ENCODE measurements at places on chromosomes 5 and 9.

DNA sequence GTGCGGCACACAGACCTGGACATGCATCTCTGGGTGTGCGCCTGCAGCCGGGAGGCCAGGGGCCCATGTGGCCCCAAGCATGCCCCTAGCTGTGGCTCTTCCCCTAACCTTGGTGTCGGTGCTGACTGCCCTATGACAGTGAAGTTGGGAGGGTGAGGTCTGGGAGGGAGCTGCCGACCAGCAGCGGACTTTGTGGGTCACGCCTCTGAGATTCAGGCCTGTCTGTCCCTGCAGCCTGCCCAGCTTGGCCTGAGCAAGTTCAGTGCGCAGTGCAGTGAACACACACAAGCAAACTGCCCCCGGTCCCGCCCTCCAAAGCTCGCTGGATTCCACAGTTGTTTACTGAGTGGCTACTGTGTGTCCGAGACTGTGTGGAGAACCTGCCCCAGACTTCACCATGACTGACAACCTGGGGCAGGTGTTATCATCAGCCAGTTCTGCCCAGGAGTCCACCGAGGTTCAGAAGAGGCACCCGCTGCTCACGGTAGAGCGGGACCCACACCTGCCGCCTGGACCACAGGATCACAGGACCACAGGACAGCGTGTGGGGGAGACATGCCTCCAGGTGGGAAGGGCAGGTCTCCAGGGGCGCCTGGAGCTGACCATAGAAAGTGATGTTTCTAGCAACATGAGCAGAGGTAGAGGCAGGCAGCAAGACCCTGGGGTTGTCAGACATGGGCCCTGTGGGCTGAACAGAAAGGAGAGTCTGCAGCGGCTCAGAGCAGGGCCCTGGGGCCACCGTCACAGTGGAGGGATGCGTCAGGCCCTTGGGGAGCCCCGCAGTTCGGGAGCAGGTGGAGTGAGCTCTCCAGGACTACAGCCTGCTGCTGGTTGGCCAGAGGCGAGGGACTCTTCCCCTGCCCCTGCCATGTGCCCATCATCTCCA is 105.1 kb downstream of the PHF2 start:
- DNase-seq = no peak

GRCh38 chr9:83322438-83322837 is 215.8 kb downstream of the FRMD3 start:
- no peak for DNase-seq

DNA sequence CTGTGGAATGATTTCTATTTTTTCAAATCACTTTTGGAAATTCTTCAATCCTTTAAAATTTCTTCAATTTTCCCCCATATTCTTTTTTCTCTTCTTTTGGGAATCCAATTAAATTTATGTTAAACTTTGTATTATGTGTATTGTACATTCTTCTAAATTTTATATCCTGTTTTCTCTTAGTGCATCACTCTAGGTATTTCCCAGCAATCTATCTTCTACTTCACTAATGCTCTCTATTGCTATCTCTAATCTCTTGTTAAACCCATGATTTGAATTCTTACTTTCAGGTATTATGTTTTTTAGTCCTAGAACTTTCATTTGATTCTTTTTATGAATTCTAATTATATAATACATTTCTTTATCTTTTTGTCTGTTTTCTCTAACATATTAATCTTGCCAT is 23.4 kb upstream of the SLC24A2 start:
- DNase-seq = no peak

DNA sequence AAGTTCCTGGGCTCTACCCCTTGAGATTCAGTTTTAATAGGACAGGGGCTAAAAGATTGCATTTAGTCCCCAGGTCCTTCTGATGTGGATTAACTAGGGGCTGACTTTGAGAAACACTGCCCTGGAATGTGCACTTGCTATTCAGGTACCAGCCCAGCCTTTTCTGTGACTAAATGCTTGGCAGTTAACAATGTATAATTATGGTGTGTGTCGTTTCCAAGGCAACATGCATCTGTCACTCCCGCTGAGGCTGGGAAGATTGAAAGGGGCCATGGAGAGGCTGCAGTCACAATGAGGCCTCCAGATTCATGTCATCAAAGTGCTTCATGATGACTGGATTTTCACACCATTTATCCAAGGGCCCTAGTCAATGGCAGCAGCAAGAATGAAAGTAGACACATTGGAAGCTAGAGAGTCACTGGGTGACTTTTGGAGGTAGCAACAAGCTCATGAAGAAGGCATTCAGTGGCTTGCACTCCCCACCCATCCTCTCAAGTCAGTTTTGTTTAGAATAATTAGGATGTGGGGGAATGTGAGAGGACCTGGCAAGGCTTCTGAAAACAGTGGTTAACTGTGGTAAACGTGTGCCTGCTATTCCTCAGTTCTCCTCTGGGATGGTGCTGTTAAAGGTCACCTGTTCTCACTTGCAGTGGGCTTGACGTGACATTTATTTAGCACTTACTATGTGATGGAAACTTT is 28.3 kb downstream of the RAI14 start:
- DNase-seq = no peak

GRCh38 chr5:113487781-113488644 is at the start of gene MCC:
Gene MCC (minus strand): TSS chr5:113488453.
- no peak for DNase-seq

- DNase-seq = no peak
Observed at GRCh38 chr5:66892716-66893115, 296.5 kb downstream of the MAST4 start.

DNA sequence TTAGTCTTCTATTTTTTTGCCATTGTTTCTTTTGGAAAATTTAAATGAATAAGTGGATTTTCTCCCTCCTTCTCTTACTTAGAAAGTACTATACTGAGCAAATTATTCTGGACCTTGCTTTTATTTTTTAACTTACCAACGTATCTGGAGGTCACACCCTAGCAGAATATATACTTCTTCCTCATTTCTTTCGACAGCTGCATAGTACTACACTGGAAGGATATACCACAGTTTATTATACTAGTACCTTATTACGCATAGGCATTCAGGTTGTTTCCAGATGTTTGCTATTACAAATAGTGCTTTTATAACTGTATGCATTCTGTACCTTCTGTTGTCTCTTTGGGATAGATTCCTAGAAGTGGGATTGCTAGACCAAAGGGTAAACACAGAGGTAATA is 16.7 kb downstream of the RC3H2 start:
- no peak for DNase-seq

- no peak for DNase-seq
Observed at GRCh38 chr5:141634720-141635119, 1.9 kb downstream of the HDAC3 start.

- DNase-seq = no peak
Observed at GRCh38 chr5:64213531-64213930, 47.9 kb downstream of the RNF180 start.

- no peak for DNase-seq
Observed at GRCh38 chr9:91428436-91428835, 4.8 kb upstream of the NFIL3 start.

DNA sequence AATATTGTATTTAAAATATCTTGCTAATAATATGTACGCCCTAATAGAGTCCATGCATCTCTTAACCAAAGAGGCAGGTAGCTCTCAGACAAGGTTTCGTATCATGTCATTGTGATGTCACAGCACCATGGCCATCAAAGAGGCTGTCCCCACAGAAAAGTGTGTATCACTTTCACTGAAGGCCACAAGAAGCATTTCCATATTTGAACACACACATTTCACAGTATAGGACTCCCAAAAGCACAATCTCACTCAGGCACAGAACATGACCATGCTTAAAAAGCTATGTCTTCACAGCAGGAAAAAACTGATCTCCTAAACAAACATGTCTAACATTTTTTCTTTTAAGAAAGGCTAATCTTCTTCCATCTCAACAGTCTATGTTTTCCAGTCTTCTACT is 133.8 kb downstream of the DENND1A start:
- DNase-seq = no peak

DNA sequence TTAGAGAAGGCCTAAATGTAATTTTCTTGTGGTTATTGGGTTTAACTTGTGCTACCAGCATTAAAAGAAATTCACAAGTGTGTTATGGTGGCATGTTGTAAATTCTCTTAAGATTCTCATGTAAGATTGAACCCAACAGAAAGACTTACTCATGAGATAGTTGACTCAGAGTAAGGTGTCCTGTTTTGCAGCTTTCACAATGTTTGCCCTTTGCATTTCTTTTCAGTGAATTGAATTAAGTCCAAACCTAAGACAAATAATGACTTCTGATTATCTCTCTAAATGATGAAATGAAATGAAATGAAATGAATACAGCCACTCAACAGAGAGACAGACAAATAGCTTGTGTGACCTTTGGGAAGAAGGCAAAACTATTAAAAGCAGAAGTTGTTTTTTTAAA is 1696.9 kb upstream of the WWC1 start:
- DNase-seq = no peak

- no peak for DNase-seq
Observed at GRCh38 chr9:101923451-101923850, 185.0 kb upstream of the GRIN3A start.

GRCh38 chr9:10032166-10032565 is 580.6 kb downstream of the PTPRD start:
- no peak for DNase-seq

GRCh38 chr9:81103597-81104471 is 585.5 kb downstream of the TLE1 start:
- DNase-seq = no peak

DNA sequence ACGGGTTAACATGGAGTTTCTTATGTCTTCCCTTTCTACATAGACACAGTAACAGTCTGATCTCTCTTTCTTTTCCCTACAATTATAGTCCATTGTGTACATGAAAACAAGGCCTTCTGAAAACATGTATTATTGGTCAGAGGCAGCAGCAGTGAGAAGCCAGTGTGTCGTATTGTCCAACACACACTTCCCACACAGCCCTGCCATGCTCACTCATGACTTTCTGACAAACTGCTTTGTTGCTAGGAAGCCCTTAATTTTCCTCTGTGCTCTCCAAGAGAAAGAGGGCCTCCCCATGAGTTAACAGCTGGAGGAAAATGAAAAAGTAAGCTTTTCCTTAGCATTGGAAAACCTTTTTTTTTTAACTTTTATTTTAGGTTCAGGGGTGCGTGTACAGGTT is 56.4 kb upstream of the N4BP3 start:
- DNase-seq = no peak

- DNase-seq = no peak
Observed at GRCh38 chr5:8462565-8462964, 593.6 kb downstream of the MTRR start.

DNA sequence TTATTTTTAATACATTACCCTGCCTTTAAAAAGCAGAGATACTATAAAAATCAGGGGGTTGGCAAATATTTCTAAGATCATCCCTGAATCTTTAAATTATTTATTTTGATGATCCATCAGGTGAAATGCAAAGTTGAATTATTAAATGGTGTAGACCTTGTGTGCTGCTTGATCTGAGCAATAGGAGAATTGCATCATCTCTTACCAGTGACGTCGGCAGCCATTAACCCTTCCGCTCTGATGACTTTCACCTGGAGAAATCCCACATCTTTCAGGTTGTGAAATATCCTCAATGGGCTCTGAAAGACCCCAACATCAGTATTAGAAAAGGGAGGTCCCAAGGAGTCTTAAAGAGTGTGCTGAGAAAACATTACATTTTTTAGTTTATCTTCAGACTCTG is 270.2 kb downstream of the SLF1 start:
- DNase-seq = no peak

DNA sequence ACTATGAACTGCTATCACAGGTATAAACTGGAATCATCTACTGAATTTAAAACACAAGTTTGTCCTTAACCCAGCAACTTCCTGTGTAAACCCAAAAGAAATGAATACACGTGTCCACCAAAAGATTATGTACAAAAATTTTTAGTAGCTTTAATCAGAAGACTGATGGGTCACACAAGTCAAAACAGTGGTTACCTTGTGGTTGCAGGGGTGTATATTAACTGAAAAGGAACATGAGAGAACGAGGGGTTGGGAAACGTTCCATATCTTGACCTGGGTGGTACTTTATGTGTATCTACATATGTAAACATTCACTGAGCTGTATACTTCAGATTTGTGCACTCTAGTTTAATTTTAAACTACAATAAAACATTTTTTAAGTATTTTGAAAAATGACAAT is 18.6 kb downstream of the ZDHHC21 start:
- DNase-seq = no peak

DNA sequence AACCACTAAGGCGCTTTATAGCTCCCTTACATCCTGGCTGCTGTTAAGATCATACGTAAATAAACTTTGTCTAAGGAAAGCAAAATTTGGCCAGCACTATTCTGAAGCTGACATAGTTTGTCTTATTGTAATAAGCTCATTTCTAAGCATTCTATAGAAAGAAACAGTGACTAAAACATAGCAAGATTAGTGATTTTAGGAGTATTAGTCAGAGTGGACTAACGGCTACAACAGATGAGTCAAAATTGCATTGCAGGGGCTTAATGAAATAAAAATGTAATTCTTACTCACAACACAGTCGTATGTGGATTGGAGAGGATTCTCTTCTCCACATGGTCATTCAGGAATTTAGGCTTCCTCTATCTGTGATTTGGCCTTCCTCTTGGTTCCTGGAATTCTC is 347.6 kb downstream of the GADD45G start:
- no peak for DNase-seq

GRCh38 chr5:88702332-88702731 is 180.7 kb downstream of the MEF2C start:
- DNase-seq = no peak

DNA sequence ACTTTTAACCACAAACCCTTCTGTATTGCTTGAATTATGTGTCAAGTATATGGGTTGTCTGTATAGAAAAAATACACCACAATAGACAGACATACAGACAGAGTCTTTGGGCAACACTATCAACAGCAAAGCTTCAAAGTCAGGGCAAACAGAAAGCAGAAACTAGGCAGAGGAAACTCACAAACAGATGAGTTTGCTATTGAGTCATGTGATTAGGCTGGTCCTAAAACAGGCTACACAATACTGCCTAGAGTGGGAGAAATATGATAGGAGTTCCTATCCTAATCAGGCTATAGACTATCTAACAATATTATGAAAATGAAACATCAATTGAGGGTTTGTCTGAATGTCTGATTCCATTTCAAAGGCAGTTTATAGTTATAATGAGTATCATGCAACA is 156.4 kb downstream of the EDIL3 start:
- no peak for DNase-seq

DNA sequence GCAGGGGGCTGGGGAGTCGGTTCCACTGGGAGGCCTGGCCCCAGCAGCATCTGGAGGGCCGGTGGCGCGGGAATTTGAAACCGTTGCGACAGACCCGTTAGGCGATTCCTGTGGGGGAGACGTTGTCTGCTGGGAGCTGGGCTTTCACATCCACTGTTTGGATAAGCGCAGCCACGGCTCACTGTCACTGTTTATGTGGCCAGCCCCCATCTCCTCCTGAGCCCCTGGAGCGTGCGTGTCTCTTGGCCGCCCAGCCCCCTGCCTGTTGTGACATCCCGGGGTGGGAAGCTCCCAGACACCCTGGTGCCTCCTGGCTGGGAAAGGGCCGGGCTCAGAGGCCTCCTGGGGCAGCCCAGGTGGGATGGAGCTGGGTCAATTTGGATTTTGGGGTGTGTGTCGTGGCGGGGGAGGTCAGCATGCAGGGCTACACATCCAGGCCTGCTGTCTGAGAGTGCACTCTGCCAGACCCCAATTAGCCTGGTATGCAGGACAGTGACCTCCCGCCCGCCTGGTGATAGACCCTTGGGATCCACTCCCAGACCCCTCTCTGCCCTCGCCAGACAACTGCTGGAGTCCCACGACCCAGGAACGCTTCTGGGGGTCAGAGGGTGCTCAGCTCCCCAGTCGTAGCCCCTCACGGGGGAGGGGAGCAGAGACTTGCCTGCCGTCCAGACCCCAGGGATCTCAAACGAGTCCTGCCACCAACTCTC is 62.0 kb upstream of the RNU6ATAC start:
- no peak for DNase-seq

Measured in stimulated activated CD4-positive, alpha-beta T cell treated with anti-CD3 and anti-CD28 coated beads, Interleukin-1b, Interleukin-23, amount 100 ng/mL, for 1 hour (primary cell).